Forelimb muscle (tissue), 1 donor: ENCODE measurements at places on chromosomes 3 and 15.

GRCh38 chr15:37764733-37765191, 169.7 kb upstream of the TMCO5A start:
- no peak for DNase-seq

- no peak for DNase-seq
These were observed 24.2 kb downstream of the SRGAP3 start for GRCh38 chr3:9225268-9225667.

- no peak for DNase-seq
These were observed 504.4 kb downstream of the FHIT start for GRCh38 chr3:60746695-60747416.

DNA sequence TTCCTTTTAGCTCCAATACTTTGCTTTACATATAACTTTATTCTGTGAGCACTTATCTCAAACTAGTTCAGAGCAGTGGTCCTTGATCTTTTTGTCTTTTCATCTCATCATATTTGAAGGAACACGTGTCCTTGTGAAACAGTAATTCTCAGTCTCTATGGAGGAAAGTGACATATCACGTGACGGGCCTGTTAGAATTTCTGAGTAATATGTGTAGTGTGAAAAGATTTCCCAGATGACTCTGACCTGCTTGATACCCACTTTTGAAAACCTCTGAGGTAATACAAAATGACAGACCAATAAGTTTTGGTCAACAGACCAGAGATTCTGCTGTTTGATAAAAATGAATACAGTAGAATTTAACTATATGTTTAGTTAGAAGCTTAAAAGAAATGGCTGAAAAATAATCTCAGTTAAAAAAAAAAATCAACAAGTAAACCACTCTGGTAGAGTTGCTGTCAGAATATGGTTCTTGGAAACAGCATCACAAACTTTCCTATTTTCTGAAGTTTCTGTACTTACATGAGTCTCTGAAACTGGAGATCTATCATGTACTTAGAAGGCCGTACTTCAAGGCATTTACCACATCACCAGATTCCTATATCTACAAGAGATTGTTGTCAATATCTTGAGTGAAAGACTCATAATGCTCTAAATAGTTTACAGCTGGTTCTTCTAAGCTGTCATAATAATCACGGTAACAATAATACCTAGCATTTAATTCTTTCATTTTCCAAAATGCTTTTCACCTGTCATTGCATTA, 590.2 kb upstream of the TBL1XR1 start:
- DNase-seq, result no peak

GRCh38 chr15:84715441-84716035, 401 bp downstream of the SEC11A start:
- DNase-seq, result no peak
